Stimulated activated CD4-positive, alpha-beta T cell treated with anti-CD3 and anti-CD28 coated beads, Interleukin-1b, Interleukin-23, amount 100 ng/mL, for 1 hour (primary cell): ENCODE measurements at places on chromosomes 12 and 14.

DNA sequence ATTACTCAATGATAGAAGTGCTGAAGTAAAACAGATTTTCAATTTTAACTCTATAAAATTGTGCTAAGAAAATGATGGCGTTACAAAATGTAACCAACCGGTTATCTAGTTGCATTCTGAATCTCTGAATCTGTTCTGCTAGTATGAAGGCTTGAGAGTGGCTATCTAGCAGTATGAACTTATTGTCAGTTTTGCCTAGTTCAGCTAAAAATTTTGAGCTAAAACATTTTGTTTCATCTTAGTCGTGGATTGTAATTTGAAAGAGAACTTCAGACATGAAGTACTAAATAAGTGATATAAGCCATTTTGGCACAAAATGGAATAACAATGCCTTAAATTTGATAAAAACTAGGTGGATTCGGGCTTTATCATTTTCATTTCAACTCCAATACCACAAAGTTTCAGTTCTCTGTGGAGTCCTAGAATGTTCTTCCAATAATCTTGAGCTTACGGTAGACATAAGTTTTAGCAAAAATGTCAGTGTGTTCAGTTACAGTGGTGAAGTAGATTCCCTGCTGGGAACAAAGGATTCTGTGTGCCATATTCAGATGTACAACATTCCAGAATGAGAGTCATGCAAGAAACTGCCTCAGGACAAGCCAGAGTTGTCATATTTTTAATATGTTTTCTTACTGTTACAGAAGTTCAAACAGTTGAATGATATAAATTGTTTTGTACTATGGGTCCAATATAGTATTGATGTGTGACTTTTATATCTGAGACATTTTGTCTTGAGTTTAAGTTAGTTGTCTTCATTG, 28.1 kb downstream of the ATP6V1D start:
- no peak for DNase-seq

DNA sequence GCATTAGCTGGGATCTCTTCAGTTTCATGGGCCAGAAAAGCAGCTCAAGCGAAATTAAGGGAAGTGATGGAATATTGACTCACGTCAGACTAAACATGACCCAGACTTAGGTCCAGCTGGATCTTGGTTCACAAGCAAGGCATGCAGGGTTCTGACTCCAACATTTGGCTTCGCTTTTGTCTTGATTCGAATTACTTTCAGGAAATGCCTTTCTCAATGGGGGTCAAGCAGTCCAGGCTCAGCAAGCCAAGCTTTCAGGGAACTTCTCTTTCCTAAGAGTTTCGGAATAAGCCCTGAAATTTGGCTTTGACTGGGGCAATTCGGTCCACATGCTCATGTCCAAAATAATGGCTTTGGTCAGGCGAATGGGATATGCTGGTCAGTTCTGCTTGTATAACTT, 678.7 kb upstream of the TMEM132C start:
- DNase-seq, result no peak

DNA sequence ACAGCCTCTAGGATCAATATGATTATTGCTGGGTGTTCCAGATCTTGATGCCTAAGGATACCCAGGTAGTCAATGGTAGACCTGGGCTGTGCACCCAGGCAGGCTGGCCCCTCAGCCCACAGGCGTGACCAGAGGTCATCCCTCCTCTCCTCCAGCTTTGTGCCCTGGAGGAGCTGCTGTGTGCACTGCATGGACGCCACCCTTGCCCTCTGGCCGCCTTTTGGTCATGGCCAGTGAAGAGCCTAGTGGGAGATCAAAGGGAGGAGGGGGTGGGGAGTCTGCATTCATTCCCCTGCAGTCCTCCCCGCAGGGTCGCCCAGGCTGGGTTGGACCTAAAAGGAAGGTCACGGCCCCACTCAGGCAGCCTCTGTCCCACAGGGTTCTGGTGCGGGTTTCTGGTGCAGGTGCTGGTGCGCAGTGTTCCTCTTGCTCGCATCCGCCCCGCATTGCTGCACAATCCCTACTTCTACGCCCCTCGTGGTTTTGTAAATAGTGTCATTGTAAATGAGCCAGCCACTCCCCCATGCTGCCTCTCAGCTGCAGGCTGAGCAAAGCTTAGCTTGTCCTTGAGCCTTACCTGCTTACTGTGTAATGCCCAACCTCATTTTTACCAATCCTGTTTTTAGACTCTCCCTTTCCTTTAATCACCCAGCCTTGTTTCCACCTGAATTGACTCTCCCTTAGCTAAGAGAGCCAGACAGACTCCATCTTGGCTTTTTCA, 55.3 kb downstream of the PSMA6 start:
- no peak for DNase-seq

DNA sequence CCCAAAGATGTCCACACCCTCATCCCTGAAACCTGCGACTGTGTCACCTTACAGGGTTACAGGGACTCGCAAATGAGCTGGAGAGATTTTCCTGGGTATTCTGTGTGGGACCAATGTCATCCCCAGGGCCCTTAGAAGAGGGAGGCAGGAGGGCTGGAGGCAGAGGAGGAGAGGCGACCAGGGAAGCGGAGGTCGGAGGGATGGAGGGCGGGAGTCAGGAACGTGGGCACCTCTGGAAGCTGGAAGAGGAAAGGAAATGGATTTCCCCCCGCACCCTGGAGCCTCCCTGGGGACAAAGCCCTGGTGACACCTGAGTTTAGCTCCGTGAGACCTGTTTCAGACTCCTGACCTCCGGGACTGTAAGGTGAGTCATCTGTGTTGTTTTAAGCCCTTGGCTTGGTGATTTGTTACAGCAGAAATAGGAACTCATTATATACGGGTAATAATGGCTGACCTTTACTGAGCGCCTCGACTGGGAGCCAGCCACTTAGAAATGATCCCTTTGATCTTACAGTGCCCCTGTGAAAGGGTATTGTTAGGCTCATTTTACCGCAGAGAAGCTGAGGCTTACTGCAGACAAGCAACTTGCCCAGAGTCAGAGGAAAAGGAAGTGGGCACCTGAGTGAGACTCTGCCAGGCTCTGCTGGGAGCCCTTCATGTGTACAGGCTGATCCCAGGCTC, 29.3 kb upstream of the FZD10 start:
- no peak for DNase-seq

GRCh38 chr14:101635749-101636560, 74.7 kb downstream of the DIO3 start:
- DNase-seq, result no peak

DNA sequence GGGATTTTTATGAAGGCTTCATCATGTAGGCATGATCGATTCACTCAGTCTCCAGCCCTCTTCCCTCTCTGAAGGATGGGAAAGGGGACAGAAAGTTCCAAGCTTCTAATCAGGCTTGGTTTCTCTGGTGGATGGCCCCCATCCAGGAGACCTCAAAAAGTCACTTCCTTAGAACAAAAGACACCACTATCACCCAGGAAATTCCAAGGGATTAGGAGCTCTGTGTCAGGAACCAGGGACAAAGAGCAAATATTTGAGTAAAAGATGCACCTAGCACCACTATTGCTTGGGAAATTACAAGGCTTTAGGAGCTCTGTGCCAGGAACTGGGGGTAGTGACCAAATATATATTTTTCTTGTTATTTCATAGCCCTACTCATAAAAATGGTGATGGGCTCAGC, 33.6 kb upstream of the TMX1 start:
- DNase-seq, result no peak

DNA sequence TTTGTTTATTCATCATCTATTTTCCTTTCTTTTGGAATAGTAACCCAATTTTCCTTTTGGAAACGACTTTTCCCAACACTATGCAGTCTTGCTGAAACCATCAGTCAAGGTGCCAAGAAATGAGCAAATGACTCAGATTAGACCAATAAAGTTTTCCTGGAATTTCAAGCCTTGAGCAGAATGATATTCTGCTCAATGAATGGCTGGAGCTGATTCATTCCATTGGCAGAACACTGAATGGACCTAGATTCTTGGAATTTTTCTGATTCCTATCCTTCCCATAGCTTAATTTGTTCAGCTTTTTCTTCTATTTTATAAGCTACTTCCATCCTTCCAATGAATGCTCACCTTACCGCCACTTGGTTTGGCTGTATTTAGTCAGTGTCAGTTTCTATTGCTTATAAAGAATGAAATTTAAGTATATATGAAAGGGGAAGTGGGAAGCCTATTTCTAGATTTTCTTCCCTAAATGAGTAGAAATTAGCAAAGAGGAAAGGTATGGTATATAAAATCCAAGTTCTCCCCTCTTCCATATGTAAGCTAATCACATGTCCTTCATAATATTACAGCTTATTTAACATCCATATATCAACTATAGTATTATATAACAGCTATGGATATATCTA, 89.0 kb downstream of the C14orf39 start:
- DNase-seq, result no peak

DNA sequence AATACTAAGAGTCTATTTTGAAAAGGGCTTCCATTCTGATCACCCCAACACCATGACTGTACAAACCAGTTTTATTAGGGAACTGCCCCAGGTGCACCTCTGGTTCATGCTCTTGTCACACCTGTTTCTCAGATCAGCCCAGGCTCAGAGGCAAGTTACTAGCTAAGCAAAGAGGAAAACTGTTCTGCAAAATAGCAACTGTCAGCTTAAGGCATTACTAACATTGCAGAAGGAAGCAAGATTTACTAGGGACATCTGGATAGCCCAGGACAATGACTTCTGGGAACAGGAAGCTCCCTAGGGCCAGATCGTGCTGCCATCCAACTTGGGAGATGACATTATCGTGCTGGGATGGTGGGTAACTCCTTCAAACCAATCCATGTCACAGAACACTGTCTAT, 30.1 kb downstream of the ANAPC7 start:
- DNase-seq, result no peak

DNA sequence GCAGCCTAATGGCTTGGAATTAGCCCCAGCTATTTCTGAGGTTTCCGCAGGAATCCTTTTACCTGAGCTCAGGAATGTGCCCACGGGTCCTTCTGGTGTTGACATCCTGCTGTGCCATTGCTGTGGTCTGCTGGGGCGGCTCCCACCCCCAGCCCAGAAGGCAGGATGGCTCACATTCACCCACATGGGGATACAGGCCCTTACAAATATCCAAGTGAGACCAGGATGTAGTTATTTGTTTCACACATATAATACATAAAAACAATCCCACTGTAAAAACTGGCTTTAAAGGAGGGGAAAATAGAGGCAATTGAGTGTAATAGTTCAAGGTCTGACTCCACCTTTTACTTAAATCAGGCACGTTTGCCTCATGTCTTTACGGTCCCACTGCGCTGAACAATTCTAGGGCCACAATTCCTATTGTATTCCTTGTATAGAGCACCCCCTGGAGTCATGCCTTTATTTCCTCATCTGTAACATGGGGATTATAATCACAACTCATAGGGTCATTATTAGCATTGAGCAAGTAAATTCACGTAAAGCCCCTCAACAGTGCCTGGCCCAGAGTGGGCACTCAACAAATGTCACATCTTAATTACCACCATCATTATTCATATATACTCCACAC, 57.2 kb upstream of the FICD start:
- DNase-seq, result no peak

- no peak for DNase-seq
These were observed 155.2 kb upstream of the G2E3 start for GRCh38 chr14:30403791-30404190.

GRCh38 chr12:113214895-113215400, 6.3 kb upstream of the TPCN1 start:
- DNase-seq, result no peak

DNA sequence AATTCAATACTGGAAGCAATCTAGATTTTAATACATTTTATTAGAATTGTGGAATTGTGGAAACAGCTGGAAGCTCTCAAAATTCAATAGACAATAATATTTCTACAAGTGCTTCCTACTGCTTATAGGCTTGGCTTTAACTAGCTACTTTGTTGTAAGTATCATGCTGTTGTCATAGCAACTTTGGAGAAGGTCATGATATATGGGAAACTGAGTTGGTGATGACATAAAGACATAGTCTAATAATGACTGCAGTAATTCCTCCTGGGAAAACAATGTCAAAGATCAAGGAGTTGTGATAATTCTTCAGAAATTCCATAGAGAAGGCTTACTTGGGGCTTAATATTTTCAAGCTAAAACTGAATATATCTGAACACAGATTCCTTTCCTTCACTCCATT, 266.6 kb downstream of the KIF21A start:
- no peak for DNase-seq

GRCh38 chr12:84910549-84911241, 1.9 kb downstream of the SLC6A15 start:
- DNase-seq, result no peak

DNA sequence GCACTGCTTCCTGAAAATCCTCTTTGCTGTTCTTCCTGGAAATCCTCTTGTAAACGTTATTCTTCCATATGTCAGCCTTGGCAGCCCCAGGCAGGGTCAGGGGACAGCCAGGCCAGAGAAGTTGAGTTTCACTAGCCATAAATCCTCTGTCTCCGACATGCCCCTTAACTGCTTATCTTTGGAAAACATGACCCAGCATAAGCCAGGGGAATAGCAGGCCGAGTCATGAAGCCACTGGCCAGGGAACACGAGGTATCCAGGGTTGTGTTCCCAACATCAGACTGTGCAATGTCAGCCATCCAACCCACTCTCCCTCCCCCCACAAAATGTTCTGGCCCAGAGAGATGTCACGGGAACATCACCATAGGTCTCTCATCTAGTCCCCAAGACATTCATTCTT, 453.9 kb downstream of the MED13L start:
- no peak for DNase-seq

DNA sequence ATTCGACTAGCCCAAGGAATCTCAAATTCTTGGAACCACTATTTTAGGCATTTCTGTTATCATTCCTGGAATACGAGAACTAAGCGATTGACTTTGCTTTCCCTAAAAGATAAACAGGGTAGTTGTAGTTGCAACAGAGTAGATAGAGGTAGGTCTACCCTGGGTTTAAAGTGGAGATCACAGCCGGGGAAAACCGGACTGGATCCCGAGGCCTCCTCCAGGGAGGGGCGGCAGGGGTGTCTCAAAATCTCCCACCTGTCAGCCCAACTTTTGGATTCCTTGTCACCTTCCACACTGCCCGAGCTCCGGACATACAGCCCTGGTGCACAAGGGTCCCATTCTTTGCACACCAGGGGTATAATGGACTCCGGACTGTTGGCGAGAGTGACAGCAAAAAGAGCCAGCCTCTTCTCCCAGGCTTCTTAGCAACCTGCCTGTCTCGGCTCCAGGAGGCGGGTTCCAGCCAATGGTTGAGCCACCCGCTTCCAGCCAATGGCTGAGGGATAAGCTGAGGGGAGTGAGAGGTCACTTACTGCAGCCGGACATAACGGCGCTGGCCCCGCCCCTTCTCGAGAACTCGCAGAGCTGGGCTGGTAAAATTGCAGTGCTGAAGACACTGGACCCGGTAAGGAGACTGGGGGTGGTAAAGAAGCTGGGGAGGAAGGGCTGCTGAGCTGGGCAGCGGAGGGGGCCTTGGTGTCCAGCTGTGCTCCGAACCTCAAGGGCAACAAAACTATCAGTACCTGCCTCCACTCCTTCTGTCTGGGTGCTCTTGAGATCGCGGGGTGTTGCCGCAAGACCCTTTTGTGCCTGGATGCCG, at the start of gene SUOX:
Gene SUOX, plus strand, starts transcription at position 562 of the 820 bp plus-strand sequence. CDS start 4,946 bp downstream, outside the sequence.
- no peak for DNase-seq
